Suprapubic skin (tissue), 4 donors: ENCODE measurements at places on chromosomes 12 and 14. TPM values are rescaled to one million over a fixed set of nuclear protein-coding genes. Genes with fewer than 3 reads are reported as not detected.

- DNase-seq, result no peak
Observed at GRCh38 chr14:54446161-54446693, 5.1 kb upstream of the CNIH1 start.

DNA sequence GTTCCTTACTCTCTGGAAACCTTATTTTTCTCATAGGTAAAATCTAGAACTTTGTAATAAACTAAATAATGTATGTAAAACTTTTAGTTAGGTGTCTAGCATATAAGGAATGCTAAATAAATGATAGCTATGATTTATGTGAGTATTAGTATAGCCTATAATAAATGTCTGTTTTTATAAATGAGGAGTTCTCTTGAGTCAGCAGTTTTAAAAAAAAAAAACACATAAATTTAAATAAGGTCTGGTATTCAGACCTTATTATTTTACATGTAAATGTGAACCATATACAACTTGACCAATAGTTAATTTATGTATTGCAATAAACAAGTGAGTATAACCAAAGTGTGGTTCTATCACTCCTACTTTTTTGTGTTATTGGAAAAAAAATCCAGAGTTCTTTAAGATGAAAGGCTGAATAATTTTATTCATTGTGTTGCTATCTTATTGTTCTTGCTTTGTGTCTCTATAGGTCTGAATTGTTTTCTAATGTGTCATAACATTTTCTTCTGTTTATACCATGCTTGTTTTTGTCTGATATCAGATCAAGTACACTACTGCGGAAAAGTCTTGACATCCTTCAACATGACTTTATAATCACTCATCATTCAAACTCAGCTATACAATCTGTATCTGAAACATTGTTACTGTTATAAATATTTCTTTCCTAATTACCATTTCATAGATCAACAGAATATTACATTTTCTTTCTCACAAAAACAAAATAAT lies 115.7 kb downstream of the RASSF9 start:
- DNase-seq, result no peak

DNA sequence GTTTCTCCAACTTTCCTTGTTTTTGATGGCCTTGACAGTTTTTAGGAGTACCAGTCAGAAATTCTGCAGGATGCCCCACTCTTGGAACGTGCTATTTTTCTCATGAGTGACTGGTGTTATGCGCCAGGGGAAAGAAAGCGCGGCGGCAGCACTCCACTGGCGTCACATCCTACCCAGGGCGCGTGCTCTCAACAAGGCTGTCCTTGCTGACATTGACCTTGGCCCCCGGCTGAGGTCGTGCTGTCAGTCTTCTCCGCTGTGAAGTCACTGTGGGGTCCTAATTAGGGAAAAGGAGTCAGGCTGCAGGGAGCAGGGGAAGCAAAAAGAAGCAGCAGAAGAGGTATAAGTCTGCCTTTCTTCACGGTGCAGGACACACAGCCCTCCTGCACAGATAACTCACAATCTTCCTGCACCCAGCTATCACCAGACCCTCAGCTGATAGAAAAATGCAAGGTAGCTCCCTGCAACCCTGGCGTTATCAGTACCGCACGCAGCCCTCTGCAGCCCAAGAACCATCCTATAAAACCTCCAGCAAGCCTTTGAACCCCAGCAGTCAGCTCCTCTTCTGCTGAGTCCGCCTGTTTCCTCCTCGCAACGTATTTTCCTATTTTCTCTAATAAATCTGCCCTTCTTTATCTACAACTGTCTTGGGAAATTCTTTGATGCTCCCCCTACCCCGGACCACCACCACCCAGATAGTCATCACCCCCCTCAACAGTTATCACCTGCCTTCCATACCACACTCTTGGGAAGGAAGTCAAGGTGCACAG lies 48.0 kb upstream of the C14orf180 start:
- DNase-seq, result no peak

- DNase-seq, result no peak
Observed at GRCh38 chr14:102980409-102980810, 57.9 kb downstream of the AMN start.

DNA sequence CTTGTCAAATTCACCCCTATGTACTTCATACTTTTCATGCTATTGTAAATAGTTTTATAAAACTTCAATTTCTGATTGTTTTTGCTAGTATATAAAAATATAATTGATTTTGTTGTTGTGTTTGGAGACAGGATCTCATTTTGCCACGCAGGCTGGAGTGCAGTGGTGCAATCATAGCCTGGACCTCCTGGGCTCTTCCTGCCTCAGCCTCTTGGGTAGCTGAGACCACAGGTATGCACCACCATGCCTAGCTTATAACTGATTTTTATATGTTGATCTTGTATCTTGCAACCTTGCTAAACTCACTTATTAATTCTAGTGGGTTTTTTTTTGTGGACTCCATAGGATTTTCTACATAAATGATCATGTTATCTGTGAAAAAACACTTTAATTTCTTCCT lies 23.5 kb downstream of the ATP5MC2 start:
- no peak for DNase-seq

- DNase-seq, result no peak
Observed at GRCh38 chr12:92194561-92194960, 48.9 kb upstream of the BTG1 start.

- DNase-seq, result no peak
Observed at GRCh38 chr12:51601241-51601640, 10.2 kb downstream of the SCN8A start.

DNA sequence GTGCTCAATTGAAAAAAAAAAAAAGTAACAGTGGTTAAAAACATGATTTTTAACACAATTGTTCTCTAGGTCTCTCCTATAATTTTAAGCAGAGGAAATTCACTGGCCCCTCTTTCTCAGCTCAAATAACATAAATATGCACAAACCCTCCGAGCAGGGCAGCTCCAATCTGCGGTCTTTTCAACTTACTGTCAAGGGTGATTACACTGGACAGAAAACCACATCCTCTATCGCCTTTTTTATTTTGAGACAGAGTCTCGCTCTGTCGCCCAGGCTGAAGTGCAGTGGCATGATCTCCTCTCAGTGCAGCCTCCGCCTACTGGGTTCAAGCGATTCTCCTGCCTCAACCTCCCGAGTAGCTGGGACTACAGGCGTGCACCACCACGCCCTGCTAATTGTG lies 16.5 kb upstream of the GABARAPL1 start:
- DNase-seq, result no peak

DNA sequence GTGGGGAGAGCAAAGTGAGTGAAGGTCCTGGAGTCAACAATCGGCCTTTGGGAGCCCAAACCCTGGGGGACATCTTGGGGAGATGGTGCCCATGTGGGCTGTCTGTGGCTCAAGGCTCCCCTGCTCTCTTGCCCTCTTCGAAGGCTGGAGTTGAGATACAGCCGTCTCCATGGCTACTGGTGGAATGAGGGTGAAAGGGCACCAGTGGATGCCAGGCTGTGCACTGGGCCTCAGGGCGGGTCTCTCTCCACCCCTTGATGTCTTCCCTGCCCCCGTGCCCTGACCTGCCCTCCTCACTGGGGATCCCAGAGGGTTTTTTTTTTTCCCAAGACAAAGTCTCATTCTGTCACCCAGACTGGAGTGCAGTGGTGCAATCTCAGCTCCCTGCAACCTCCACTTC lies 2.0 kb upstream of the ANKRD9 start:
- DNase-seq, result no peak

GRCh38 chr12:22248121-22248520 lies 86.4 kb downstream of the ST8SIA1 start:
- DNase-seq, result no peak

- DNase-seq, result no peak
Observed at GRCh38 chr12:19390051-19390598, 49.2 kb upstream of the AEBP2 start.

- DNase-seq, result no peak
Observed at GRCh38 chr14:80493620-80494019, 282.3 kb upstream of the DIO2 start.

GRCh38 chr14:90828642-90829487 lies 12.6 kb upstream of the TTC7B start:
- no peak for DNase-seq

GRCh38 chr14:80906336-80906735 lies 35.2 kb downstream of the CEP128 start:
- DNase-seq, result no peak

GRCh38 chr14:50003213-50004021 lies 110.5 kb downstream of the ARF6 start:
- DNase-seq, result peak; percentile 93

DNA sequence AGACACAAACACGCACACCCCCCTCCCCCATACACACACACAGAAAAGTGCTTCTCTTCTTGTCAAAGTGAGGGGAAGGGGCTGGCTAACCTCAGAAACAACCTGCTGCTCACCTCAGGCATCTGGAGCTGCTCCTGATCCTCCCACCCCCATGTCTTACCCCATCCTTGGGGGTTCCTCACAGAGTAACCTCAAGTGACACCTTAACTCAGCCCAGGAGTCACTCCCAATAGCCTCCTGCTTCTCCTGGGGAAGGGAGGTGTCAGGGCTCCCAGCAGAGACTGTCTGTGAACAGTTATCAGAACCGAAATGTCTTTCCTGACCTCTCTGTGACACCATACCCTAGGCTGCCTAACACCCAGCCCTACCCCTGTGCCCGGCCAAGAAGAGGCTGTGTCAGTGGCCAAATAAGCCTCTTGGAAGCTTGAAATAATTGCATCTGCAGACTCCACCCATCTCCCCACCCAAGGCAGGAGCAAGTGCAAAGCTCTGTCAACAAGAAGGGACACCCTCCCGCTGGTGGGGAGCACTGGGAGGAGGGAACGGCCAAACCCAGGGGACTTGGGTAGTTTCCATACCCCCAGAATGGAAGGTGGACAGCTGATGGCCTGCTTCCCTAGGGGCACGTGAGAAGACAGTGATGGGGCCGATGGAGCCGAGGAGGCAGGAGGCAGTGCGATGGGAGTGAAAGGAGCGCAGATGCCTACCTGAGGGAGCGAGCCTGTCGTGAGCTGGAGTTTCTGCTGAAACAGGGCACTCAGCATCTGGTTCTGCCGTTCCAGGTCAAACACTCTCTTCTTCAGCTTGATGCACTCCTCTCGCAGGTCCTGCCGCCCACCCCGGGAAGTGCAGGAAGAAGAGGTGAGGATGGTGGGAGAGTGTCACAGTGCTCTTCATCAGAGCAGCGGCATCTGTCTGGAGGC lies 26.8 kb downstream of the NCKAP5L start:
- no peak for DNase-seq

DNA sequence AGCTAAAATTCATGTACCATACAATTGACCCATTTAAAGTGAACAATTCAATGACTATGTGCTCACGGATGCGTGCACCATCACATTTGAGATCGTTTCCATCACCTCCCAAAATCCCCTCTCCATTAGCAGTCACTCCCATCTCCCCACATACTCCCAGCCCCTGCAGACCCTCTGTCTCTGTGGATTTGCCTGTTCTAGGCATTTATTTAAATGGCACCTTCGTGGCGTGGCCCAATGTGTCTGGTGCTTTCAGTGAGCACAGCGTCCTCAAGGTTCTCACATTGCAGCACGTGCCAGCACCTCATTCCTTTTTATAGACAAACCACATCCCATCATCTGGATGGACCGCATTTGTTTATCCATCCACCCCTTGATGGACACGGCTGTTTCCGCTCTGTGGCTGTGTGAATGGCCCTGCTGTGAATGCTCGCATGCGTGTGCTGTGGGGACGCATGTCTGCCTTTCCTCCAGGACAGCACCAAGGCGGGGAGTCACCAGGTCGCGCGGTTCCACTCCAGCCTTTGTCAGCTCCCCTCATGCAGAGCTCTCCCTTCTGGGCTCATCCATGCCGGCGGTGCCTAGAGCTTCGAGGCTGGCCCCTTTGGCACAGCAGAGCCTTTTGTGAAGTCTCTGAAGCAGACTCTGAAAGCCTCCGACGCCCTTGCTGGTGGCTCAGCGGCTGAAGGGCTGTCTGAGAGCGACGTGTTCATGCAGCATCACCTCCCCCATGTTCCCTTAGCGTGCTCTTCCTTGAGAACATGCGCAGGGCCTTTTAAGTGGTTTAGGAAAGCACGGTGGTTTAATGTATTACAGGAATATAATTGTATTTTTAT lies 184.4 kb downstream of the KIF26A start:
- no peak for DNase-seq

DNA sequence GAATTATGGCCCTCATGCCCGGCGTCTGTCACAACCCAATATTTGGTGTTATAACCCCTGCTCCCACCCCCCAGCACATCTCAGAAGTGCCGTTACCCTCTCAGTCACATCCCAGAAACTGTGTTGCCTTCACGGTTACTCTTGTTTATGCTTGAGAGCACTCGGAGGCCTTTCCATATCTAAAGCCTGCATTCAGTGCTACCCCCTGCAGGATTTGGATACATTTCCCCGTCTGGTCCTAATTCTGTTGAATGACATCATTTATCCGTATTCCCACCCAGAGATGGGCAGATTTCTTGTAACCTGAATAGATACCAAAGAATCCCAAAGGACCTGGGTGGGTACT lies 19.1 kb upstream of the FOS start:
- no peak for DNase-seq

DNA sequence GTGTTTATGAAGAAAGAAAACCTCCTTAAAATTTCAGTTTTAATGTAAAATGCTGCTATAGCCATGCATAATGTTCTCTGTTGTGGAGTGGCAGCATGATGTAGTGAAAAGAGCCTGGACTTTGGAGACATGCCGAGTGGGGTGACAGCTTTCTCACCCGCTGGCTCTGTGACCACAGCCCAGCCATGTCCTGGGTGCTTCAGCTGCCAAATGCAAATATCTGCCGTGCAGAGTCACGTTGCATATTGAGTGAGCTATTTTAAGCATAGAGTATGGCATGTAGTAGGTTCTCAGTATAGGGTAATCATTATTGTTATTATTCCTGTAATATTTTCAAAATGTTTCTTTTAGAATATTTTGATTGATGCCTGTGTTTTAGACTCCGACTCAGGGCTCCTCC lies 15.5 kb upstream of the TCTN2 start:
- DNase-seq, result no peak

DNA sequence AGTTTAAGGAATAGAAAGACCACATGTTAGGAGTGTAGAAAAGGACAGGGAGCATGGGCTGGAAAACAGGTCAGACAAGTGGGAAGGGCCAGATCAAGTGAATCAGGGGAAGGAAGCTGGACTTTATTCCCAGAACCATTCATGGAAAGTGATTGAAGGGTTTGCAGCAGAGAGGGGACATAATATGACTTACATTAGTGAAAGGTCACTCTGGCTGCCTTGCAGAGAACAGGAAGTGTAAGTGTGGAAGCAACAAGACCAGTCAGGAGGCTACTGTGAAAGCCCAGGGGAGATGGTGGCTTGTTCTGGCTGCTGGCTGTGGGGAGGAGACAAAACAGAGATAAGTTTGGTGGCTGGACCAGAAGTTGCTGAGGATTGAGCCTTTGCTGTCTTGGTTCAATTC lies 69.1 kb downstream of the VCPKMT start:
- no peak for DNase-seq

GRCh38 chr14:27114180-27114579 lies 516.3 kb upstream of the NOVA1 start:
- DNase-seq, result no peak

CCDC38 gene
- total RNA-seq, result not detected

FITM1 gene
- 3.4 TPM for total RNA-seq

CLEC4E gene
- total RNA-seq, result 1.4 TPM

OR4N5 gene
- total RNA-seq, result not detected

NDRG2 gene
- total RNA-seq, result 433 TPM

TAS2R43 gene
- not detected for total RNA-seq

SEL1L gene
- 24.8 TPM for total RNA-seq

GAS2L3 gene
- total RNA-seq, result 14.3 TPM

SSPN gene
- total RNA-seq, result 4.5 TPM

IQSEC3 gene
- total RNA-seq, result 0.21 TPM

SPTSSA gene
- total RNA-seq, result 31.2 TPM
